ENCODE measurements at places on chromosomes 7 and 10.

- no peak for DNase-seq
These were observed 73.8 kb upstream of the PRLHR start for GRCh38 chr10:118669020-118669791.

- no peak for DNase-seq
These were observed 5.8 kb upstream of the POLM start for GRCh38 chr7:44087911-44088838.

DNA sequence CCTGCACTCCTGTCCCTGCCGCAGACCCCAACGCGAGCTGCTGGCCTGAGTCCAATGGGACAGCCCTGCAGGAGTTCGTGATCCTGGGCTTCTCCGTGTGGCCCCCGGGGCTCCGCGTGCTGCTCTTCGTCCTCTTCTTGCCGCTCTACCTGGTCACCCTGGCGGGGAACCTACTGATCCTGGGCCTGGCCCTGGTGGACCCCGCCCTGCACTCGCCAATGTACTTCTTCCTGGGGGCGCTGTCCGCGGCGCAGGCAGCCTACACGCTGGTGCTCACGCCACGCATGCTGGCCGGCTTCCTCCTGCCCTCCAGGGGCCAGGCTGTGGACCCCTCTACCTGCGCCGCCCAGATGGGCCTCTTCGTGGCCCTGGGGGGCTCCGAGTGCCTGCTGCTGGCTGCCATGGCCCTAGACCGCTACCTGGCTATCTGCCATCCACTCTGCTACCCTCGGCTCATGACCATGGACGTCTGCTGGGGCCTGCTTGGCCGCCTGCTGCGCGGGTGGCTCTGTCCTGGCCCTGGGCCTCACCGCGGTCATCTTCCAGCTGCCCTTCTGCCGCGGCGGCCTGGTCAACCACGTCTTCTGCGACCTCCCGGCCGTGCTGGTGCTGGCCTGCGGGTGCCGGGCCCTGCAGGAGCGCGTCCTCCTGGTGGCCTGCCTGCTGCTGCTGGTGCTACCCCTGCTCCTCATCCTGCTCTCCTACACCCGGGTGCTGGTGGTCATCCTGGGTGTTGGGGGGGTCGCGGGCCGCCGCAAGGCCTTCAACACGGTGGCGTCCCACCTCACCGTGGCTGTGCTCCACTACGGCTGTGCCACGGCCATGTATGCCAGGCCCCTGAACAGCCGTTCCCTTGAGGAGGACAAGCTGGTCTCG, 71.7 kb downstream of the RBAK start:
- no peak for DNase-seq

GRCh38 chr7:127041689-127042452, 210.9 kb downstream of the GRM8 start:
- DNase-seq, result no peak

- no peak for DNase-seq
These were observed 42.2 kb upstream of the WASL start for GRCh38 chr7:123791001-123791400.

- DNase-seq, result no peak
These were observed 275.3 kb downstream of the DNAJB6 start for GRCh38 chr7:157612009-157612663.

GRCh38 chr7:99133766-99134564, 9.9 kb downstream of the SMURF1 start:
- DNase-seq, result no peak

DNA sequence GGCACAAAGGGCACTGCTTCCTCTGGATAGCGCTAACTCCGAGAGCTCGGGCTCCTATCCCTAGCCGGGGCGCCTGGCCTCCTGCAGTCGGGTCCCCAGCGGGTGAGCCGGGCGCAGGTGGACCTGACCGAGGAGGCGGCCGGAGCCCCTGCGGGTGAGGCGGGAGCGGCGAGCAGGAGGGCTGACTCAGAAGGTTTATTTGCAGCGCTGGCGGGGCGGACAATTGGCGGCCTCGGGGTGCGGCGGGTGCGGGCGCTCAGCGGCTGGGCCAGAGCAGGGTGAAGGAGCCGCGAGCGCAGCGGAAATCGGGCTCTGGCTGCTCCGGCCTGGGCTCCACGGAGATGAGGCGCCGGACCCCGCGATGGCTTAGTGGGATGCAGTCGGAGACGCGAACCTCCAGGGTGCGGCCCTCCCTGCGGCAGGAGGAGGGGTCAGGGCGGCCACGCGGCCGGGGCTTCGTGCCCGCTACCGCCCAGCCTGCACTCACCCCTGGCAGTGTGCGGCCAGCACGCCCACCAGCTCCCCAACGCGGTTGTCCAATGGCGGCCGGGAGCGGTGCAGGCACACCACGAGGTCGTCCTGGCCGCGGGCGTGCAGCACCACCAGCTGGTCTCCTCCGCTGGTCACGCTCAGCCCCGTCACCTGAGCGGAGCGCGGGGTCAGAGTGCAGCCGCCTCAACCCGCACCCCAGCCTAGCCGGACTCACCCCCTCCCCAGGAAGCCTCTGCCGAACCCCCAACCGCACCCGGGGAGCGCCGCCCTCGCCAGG, 16.1 kb downstream of the MYO1G start:
- no peak for DNase-seq

DNA sequence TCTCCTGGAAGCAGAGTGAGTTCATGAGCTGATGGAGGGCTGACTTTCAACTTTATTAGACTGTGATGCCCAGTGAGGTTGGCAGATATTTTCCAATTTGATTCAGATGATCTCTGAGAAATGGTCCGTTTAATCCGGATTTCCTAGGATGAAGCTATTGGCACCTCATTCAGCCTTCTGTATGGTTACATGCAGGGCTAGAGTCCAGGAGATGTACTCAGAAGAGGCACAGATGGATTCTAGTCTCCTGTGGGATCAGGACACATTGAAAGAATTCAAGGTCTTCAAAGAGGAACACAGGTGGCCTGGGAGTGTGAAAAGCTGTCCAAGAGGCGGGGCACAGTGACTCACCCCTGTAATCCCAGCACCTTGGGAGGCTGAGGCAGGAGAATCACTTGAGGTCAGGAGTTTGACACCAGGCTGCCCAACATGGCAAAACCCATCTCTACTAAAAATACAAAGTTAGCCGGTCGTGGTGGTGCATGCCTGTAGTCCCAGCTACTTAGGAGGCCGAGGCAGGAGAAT, 23.0 kb upstream of the RHEB start:
- no peak for DNase-seq

- DNase-seq, result no peak
These were observed 549 bp downstream of the GPNMB start for GRCh38 chr7:23247046-23247602.

DNA sequence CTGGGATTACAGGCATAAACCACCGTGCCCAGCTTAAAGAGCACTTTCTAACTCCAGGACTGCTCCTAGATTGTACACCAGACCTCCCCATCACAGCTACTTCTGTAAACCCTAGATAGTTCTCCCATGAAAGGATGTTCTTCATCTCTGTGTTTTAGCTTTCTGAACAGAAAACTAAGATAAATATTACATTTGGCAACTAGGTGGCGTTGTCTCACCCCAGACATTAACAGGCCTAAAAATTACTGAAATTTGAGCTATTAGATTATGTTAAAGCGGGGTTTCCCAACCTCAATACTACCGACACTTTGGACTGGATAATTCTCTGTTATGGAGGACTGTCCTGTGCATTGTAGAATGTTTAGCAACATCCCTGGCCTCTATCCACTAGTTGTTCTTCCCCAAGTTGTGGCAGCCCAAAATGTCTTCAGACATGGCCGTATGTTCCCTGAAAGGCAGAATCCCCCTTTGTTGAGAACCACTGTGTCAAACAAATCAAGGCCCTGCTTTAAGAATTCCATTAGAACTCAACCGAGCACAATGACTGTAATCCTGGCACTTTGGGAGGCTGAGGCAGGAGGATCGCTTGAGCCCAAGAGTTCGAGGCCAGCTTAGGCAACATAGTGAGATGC, 19.1 kb downstream of the ATOH7 start:
- no peak for DNase-seq

- peak; percentile 17 for DNase-seq
These were observed 23.8 kb upstream of the GLCCI1 start for GRCh38 chr7:7944619-7945282.

GRCh38 chr7:36984041-36984521, 259.8 kb upstream of the AOAH start:
- no peak for DNase-seq

DNA sequence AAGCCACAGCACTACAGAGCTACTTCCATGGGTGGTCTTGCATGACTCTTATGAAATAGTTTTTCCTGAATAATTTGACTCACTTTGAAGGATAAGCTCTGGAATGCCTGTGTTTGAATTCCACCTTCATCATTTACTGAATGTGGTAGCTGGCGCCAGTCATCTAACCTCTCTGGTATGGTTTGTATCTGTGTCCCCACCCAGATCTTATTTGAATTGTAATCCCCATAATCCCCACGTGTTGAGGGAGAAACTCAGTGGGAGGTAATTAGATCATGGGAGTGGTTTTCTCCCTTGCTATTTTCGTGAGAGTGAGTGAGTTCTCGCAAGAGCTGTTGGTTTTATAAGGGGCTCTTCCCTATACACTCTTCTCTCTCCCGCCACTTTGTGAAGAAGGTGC, 11.2 kb upstream of the SLC13A1 start:
- no peak for DNase-seq

DNA sequence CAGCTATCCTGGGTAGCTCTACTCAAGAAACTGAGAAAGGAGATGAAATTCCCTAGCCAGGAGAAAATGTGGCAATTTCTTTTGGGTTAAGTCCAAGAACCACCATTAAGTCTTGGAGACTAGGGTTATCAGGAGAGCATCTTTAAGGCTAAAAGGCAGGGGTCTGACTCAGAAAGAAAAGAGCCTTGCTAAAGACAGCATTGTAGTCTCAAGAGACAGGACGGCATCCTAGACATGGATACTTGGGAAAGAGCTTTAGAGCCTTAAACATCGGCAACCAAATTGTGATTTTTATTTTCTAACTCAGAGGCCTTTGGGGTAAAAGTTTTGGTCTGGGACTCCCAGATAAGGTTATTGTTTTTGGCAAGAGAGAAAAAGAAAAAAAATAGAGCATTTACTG, 83.1 kb downstream of the FAS start:
- DNase-seq, result no peak

DNA sequence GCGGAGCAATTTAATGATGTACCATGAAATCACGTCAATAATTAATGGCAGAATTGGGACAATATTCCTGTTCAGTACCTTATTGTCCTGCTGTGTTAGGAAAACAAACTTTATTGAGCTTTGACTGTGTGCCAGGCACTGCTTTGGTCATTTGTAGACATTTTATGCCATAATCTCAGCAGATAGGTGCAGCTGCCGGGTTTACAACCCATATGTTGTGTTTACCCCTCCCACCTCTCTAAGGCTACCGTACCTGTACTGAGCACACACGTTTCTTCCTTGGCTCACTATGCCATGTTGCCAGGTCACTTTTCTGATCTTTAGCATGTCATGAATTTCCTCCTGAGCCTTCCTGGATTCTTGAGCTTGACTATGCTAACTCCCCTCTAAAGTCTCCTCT, 422.2 kb downstream of the PHTF2 start:
- no peak for DNase-seq

DNA sequence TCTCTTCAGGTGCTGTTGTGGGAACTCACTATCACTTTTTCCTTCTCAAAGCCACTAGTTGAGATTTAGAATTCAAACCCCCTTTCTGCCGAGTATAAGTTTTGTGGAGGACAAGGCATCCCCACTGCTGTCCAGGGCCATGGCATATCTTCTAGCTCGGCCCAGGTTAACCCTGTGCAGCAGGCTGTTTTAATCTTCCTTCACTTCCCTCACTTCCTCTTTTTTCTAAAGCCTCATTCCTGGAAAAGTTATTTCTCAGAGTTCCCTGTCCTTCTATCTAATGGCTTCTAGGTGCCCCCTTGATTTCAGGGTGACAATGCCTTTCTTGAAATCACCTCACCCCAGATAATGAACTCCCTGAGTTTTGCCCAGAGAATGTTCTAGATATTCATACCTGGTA, 222.3 kb downstream of the SNX10 start:
- DNase-seq, result no peak

GRCh38 chr10:72027498-72027897, 60.9 kb downstream of the SPOCK2 start:
- DNase-seq, result no peak

- no peak for DNase-seq
These were observed 7.4 kb downstream of the POLR1F start for GRCh38 chr7:19701471-19701870.

GRCh38 chr7:91520645-91521044, 256.4 kb downstream of the FZD1 start:
- DNase-seq, result no peak

DNA sequence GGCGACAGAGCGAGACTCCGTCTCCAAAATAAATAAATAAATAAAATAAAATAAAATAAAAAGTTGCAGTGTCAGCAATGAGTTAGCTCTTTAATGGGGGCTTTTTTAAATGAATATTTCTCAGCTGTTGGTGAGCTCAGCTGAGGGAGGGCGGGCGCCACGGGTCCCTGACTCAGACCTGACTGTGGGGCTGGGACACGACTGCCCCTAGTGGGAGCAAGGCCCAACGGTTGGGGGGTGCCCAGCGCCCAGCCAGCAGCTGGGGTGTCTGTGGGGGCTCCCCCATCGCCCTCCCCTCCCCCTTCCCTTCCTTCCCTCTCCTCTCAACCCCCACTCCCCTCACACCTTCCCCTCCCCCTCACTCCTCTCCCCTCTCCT, 46.6 kb downstream of the PWWP2B start:
- DNase-seq, result peak; percentile 43

DNA sequence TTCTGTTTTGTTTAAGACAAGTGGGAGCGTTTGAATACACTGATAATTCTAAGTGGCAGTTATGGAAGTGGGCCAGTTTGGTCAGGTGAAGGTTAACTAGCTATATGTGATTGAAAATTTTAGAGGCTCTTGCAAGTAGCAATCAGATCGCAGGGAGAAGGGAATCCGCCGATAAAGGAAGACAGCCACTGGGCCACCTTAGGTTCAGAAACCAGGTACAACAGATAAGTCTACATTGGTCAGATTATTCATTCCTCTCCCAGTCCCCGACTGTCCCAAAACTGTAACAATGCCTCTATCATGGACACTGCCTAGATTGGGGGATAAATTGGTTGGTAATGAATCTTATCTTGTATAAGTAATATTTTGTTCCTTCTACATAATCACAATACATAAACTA, 8.9 kb downstream of the ANK3 start:
- no peak for DNase-seq

DNA sequence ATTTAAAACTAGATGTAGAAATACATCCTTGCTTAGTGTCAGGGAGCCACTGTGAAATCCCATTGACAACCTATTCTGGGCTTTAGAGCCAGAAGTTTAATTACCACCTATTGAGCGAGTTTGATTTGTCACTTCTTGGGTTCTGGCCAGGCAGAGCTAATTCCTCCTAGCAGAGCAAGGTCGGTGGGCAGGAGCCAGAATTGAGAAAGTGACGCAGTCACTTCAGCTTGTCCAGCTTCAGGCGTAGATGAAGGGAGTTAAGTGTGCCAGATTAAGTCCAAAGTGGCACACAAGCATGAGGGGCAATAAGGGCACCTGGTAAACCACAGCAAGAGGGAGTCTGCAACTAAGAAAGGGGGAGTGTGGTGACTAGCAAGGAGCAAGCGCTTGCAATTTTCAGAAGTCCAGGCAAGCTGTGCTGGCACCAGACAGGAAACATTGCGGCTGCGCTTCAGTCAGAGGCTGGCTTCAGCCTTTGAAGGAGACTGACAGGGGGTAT, 119.4 kb downstream of the ST7 start:
- DNase-seq, result no peak
